ENCODE measurements at places on chromosomes 3 and 15.

DNA sequence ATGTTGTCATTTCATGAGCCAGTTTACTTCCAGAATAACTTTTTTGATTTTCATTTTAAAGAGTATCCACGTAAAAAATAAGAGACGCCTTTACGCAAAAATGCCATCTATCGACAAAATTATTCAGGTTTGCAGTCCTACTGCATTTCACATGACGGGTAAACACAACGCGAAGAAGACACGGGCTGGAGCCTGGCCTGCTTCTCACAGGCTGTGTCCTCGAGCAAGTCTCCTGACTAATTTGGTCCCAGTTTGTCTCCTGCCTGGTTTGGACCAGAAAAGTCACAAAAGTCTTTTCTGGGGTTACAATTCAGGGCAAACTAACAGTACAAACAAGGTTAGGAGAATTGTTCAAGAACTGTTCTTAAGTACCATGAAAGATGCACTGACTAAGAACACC, 51.7 kb downstream of the CHSY1 start:
- DNase-seq = no peak

GRCh38 chr3:187880441-187880840, 135.2 kb upstream of the BCL6 start:
- DNase-seq = no peak

- DNase-seq = no peak
Measured at GRCh38 chr15:35481992-35482391, 64.0 kb downstream of the DPH6 start.

DNA sequence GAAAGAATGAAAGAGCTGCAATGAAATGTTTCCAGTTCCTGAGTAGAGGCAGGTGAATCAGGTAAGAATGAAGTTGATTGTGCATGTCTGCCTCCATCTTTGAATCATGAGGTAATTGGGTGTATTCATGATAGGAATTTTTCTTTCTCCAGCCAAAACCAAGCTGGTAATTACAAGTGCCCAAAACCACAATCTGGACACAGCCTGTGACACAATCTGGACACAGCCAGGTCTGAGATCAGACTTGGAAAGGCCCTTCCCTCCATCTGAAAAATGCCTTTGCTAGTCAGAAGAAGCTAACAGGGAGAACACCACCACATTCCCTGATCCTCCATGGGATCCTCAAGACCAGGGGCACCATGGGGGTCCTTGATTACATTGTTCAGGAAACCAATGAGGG, 338.5 kb upstream of the THBS1 start:
- DNase-seq = no peak

DNA sequence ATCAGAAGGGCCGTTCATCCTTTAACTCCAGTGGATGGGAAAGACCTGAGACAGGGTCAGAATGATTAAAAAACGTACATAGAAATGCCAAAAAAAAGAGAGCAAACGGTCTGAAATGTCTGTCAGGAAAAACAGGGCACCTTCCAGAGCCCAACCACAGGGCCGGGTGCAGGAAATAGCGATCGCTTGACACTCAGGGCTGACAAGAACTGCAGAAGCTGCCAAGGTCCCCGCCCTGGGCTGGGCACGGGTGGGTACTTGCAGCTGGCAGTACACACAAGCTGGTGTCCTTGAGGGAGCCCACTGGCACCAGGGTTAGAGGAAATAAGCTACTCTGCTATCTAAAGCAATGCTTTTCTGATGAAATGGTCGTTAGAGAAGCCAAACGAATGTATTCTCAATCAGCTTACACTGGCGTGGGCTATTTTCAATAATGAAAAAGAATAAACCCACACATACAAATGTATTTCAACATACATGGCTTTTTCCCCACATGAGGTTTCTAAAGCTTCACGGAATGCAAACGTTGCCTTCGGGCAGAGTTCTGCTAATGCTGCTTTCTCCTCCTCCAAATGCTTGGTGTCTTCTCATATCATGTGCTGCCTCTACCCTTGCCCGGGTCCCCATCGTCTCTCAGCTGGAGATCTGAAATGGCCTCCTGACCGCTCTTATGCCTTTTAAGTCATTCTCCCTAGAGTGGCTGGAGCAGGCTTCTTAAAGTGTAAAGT, 15.6 kb downstream of the FRMD4B start:
- no peak for DNase-seq

DNA sequence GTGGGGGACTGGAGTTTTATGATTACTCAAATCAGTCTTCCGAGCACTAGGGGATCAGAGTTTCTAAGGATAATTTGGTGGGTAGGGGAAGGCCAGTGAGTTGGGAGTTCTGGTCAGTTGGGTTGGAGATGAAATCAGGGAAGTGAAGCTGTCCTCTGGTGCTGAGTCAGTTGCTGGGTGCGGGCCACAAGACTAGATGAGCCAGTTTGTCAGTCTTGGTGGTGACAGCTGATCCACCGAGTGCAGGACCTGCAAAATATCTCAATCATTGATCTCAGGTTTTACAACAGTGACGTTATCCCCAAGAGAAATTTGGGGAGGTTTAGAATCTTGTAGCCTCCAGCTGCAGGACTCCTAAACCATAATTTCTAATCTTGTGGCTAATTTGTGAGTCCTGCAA, 249.4 kb downstream of the FAM43A start:
- DNase-seq = no peak

DNA sequence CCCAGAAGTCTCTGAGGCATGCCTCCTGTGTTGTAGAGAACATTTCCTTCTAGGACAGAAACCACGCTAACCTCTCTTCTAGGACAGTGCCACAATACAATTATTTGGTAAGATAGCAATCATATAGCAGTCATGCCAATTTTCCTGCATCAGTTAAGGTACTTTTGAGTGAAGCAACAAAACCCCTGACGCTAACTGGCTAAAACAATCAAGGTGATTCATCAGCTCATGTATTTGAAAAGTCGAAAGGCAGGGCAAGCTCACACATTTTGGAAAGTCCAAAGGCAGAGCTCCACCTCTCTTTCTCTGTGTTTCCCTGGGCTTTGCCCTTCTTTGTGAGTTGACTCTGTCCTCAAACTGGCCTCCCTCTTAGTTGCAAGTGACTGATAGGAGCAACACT, 10.1 kb downstream of the TERC start:
- DNase-seq = no peak

GRCh38 chr15:68340726-68341671, 63.5 kb downstream of the FEM1B start:
- no peak for DNase-seq

DNA sequence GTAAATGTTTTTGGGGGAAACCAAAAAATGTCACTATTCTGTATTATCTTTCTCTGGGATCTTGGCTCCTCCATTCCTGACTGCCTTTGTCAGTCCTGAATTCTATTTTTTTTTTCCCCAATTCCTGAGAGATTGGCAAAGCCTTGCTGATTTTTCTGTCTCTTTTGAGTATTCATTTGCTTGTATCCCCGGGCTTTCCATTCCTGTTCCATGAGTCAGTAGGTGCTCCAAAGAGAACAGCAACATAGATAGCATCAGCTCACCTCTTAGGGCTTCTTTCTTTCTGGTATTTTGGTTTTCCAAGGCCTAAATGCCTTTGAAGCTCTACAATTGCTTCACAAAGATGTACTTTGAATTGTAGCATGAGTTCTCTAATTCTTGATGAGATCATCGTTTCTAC, 271.7 kb upstream of the LRRC3B start:
- no peak for DNase-seq

- no peak for DNase-seq
Measured at GRCh38 chr3:141969711-141970110, 93.3 kb downstream of the ATP1B3 start.

DNA sequence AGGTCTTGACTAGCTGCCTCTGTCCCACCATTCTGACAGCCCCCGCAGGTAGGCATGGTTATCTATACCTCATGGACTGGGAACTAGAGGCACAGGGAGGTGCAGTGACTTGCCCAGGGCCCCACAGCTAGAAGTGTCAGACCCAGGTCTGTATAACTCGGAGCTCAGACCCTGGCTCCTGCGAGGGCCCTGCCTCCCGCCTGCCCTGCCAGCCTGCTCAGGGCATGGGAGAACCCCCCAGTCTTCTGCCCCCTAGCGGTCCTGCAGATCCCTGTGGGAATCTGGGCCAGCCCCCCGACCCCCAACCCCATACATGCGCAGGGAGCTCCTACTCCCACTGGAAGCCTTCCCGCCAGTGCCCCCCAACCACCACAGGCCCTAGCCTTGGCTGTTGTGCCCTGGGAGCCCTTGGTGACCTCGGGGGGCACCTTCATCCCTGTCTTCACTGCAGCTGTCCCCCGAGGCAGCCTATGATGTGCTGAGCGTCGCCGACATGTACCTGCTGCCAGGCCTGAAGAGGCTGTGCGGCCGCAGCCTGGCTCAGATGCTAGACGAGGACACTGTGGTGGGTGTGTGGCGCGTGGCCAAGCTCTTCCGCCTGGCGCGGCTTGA, 6.9 kb downstream of the ABTB1 start:
- DNase-seq = no peak

GRCh38 chr3:191412759-191413158, 48.2 kb upstream of the PYDC2 start:
- no peak for DNase-seq

DNA sequence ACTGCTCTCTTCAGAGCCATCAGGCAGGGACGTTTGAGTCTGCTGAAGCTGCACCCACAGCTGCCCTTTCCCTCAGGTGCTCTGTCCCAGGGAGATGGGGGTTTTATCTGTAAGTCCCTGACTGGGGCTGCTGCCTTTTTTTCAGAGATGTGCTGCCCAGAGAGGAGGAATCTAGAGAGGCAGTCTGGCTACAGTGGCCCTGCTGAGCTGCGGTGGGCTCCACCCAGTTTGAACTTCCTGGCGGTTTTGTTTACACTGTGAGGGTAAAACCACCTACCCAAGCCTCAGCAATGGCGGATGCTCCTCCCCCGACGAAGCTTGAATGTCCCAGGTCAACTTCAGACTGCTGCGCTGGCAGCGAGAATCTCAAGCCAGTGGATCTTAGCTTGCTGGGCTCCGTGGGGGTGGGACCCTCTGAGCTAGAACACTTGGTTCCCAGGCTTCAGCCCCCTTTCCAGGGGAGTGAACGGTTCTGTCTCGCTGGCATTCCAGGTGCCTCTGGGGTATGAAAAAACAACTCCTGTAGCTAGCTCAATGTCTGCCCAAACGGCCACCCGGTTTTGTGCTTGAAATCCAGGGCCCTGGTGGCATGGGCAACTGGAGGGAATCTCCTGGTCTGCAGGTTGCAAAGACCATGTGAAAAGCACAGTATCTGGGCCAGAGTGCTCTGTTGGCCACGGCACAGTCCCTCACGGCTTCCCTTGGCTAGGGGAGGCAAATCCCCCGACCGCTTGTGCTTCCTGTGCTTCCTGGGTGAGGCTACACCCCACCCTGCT, 21.1 kb upstream of the ST6GAL1 start:
- DNase-seq = peak; percentile 64

- DNase-seq = no peak
Measured at GRCh38 chr15:73328149-73328820, 40.5 kb downstream of the HCN4 start.

GRCh38 chr3:144244662-144245061, 273.0 kb downstream of the DIPK2A start:
- DNase-seq = no peak

DNA sequence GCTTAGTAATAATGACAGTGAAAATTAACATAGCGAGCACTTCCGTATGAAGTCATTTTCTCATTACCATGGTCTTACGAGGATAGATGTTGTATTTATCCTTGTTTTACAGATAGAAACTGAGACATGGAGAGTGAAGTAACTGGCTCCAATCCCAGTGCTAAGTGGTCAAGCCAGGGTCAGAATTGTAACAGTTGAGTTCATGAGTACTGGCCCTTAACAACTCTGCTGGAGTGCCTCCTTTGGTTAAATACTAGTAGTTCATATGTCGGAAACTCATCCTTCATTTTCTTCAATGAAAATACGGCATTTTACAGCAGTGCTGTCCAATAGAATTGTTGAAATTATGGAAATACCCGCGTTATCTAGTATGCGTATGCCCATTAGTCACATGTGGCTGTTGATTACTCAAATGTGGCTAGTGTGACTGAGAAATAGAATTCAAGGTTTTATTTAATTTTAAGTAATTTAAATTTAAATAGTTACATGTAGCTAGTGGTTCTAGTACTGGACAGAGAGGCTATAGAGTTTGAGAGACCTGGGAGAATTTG, 32.5 kb downstream of the FNDC3B start:
- no peak for DNase-seq

DNA sequence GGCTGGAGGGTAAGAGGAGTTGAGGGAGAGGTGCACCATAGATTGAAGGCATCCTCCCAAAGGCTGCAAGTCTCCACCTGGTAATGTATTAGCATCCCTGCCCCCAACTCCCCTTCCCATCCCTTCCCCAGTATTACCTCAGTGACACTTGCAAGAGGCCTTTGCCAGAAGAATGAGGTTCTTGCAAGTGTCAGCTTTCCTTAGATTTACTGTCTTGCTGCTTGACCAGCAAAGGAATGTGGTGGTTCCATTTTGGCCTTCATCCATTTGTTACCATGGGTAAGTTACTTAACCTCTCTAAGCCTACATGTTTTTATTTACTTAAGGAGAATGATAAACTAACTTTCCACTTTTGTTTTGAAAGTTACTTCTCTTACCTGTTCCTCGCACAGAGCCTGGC, 108.9 kb downstream of the LRTM1 start:
- DNase-seq = no peak

DNA sequence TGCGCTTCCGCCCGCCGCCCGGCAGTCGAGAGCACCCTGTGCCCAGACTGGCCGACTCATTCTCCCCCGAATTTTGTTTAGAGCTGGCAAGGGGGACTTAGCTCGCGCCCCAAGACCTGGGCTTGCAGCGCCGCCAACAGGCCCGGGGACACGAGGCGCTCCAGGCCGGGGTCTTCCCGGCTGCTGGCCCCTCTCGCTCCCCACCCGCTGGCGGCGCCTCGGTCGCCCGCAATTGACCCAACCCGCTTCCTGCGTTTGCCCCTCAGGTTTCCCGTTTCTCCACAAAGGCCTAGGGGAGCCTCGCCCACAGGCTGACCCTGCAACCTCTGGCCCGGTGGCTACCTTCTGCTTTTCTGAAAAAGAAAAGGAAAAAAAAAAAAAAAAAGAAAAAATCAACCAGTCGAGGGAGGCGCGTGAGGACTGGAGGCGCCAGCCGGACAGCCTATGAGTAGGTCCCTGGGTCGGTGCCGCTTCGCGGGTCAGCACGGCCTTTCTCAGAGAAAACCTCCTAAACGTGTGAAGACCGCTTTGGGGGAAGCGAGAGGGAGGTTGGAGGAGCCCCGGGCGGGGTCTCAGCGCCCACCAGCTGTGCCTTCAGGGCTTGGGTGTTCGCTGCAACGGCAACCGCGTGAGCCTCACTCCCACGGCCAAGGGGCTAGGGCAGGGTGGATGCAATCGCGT, 7.2 kb downstream of the FOXL2 start:
- DNase-seq = no peak

DNA sequence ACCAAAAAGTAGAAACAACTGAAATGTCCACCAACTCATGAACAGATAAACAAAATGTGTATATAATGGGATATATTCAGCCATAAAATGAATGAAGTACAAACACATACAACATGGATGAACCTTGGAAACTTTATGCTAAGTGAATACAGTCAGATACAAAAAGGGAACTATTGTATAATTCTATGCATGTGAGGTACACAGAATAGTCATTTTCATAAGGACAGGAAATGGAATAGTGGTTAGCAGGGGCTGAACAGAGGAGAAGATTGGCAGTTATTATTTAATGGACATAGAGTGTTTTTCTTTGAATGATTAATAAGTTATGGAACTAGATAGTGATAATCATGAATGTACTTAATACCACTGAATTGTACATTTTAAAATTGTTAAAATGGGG, 20.0 kb upstream of the TRANK1 start:
- no peak for DNase-seq

Data from effector CD4-positive, alpha-beta T cell (primary cell).